ENCODE measurements at places on chromosomes 2 and 18. TPM values are rescaled to one million over a fixed set of nuclear protein-coding genes. Genes with fewer than 3 reads are reported as not detected.

DNA sequence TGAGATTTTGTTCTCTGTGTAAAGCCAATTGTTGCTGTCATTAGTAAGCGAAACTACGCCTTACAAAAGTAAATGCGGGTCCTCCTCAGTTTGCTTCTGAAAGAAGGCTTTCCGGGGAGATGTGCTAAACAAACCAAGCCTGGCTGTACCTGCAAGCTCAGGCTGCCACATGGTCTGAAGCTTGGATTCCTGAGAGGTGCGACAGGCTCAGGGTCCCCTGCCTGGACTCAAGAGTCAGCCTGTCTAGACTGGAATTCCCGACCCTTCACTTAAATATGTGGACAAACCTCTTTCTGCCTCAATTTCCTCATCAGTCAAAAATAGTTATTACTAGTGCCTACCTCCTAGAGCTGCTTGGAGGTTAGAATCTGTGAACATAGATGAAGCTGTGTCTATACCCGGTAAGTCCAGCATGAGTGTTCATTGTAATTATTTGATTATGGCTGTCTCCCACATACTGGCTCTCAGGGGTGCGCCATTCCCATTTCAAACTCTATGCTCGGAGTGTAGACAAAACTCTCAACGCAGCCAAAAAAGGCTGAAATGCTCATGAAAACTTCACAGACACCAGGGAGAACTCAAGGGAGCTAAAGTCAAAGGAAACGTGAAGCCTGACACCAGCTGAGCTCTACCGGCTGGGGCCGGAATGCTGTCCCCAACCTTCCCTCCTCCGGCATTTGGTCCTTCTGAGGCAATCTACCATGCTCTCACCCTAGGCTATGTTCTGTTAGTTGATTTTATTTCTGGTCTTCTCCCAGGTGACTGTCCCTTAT lies 31.4 kb downstream of the SOWAHC start:
- H3K27me3 ChIP-seq, result no peaks in the 10 kb centered on the region
- H3K36me3 ChIP-seq, result no peaks in the 10 kb centered on the region
- H3K4me1 ChIP-seq, result peaks cover 9% of the 10 kb centered on the region
- H3K4me3 ChIP-seq, result no peak overlapping the region
- no peak for DNase-seq

The ANKRD30B gene
- not detected for polyA plus RNA-seq

DNA sequence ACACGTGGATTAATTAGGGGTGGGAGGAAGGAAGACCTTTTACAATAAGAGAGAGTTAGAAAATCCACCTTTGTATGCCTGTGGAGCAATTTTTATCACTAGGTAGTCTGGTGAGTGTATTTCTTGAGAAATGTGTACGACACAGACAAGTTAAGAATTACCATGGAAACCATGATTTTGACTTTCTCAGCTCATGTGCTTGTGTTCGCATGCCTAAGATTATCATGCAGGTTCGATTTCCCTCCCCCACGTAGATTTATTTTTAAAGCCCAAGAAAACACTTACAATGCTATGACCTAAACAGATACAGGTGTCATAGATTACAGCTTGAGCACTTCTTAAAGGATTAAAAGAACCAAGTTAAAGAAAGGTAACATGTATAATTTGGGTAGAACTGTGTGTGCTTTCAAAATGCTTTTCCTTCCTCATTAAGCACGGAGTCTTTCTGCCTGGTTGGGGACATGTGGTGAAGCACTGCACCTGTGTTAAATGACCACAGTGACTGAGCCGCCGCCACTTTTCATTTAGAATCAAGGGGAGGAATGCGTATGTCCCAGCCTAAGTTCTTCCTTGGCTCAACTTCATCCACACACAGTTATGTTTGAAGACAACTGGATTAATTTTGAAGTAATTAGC lies 16.6 kb downstream of the SERTAD2 start:
- DNase-seq, result no peak
- H3K36me3 ChIP-seq, result no peaks in the 10 kb centered on the region
- no peak overlapping the region for H3K27ac ChIP-seq
- H3K4me3 ChIP-seq, result no peak overlapping the region

The IMPA2 gene
- polyA plus RNA-seq, result 34.9 TPM

The GPBAR1 gene
- polyA plus RNA-seq, result 1.00 TPM

The BUB1 gene
- 0.11 TPM for polyA plus RNA-seq

DNA sequence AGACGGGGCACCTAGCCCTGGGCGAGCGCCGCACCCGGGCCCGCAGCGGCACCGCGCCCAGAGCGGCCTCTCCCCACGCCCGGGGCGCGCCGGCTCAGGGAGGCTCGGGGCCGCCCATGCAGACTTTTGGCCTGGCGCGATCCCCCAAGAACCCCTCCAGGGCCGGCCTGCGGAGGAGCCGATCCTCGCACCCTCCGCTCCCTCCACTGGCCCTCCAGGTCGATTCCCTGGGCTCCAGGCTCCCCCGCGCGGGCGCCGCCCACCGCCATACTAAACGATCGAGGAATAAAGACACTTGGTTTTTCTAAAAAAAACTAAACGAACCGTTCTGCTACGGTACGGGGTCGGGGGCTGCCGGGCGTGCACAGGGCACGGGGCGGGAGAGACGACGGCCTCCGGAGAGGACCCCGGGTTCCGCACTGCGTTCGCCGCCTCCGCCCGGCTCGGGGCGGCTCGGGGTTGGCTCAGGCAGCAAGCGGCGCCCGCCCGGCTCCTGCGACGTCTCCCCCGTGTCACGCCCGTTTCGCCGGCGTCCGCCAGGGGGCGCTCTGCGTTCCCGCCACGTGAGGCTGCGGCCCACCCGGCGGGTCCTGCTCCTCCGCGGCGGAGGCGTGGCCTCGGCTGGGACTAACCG lies 365 bp upstream of the KHK start:
- DNase-seq, result peak; percentile 96
- H3K36me3 ChIP-seq, result peaks cover 2% of the 10 kb centered on the region
- H3K27ac ChIP-seq, result peak overlapping the region; percentile 88
- no peaks in the 10 kb centered on the region for H3K27me3 ChIP-seq
- H3K4me3 ChIP-seq, result peak overlapping the region; percentile 79
- peaks cover 34% of the 10 kb centered on the region for H3K4me1 ChIP-seq

DNA sequence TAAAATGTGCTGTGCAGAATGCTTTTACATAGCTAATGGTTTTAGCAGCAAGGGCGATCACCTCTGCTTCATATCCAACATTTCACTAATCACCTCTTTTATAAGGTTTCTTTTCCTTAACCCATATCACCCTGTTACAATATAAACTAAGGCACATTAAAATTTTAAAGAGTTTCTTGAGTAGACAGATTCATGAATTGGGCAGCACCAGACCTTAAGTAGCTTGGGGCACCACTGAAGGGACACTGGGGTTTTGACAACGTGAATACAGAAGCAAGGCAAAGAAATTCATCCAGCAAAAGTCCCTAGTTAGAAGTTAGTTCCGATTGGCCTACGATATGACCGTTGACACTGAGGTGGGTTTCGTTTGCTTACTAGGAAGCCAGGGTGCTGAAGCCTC lies 44.0 kb upstream of the RALBP1 start:
- DNase-seq, result no peak
- no peak overlapping the region for H3K4me3 ChIP-seq
- H3K4me1 ChIP-seq, result no peaks in the 10 kb centered on the region

DNA sequence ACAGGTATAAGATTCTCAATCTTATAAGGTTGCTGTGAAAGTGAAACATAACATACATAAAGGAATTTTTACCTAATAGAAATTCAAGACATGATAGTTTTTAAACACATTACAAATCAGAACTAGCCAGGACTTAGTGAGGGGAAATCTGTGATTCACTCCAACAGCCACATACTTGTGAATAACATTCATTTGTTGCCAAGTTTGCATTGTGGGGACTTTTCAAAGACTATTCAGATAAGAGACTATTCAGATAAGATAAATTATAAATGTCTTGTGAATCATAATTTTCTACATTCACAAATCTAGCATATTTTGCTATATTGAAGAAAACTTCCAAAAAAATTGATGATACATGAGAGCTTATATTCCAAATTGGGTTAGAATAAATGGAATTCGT lies 345.3 kb upstream of the CDH20 start:
- H3K4me3 ChIP-seq, result no peak overlapping the region
- DNase-seq, result no peak
- no peak overlapping the region for H3K27ac ChIP-seq
- no peaks in the 10 kb centered on the region for H3K36me3 ChIP-seq
- H3K27me3 ChIP-seq, result no peaks in the 10 kb centered on the region

GRCh38 chr18:56167366-56167765 lies 471.0 kb downstream of the TXNL1 start:
- no peak overlapping the region for H3K27ac ChIP-seq
- DNase-seq, result no peak
- H3K36me3 ChIP-seq, result no peaks in the 10 kb centered on the region
- H3K4me3 ChIP-seq, result no peak overlapping the region
- peaks cover 12% of the 10 kb centered on the region for H3K4me1 ChIP-seq
- no peaks in the 10 kb centered on the region for H3K27me3 ChIP-seq

The SLC23A3 gene
- 0.17 TPM for polyA plus RNA-seq

The SP5 gene
- polyA plus RNA-seq, result 0.08 TPM

GRCh38 chr2:215717501-215718381 lies 281.9 kb upstream of the FN1 start:
- H3K27ac ChIP-seq, result peak overlapping the region; percentile 64
- no peaks in the 10 kb centered on the region for H3K27me3 ChIP-seq
- no peak for DNase-seq
- no peaks in the 10 kb centered on the region for H3K36me3 ChIP-seq

The C2orf80 gene
- polyA plus RNA-seq, result not detected

DNA sequence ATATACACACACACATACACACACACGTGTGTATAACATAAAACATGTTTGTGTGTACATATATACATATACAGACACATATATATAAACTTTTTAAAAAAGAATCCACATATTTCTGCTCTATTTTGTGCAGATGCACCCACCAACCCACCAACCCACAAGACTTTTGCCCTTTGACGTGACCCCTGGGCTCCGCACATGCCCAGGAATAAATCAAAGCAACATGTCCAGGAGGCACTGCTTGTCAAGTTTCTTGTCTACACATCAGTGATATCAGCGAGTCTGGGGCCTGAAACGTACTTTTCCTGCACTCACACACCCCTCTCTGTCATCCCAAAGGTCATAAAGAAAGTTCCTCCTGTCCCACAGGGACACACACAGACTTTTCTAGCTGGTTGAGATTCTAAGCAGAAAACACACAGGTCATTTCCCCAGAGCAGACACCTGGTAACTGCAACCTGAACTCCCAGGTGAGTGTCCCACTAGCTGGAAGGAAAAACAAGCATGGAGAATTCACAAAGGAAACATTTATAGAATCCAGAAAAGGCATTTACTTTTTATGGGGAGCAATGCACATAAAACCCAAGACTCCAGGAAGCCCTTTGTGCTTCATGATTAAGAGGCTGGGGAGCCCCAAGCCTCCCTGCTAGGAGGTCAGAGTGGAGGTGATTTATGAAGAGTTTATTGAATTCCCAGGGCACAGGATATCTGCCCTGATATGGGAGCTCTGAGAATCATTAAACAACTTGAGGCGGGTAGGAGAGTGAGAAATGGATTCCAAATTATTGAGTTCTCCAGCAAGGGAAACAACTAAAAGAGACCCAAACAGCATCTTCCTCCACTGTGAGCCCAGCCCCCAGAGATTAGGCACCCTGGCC lies 211.6 kb downstream of the MGAT5 start:
- no peaks in the 10 kb centered on the region for H3K4me1 ChIP-seq
- no peak overlapping the region for H3K27ac ChIP-seq
- H3K27me3 ChIP-seq, result no peaks in the 10 kb centered on the region
- no peaks in the 10 kb centered on the region for H3K36me3 ChIP-seq

DNA sequence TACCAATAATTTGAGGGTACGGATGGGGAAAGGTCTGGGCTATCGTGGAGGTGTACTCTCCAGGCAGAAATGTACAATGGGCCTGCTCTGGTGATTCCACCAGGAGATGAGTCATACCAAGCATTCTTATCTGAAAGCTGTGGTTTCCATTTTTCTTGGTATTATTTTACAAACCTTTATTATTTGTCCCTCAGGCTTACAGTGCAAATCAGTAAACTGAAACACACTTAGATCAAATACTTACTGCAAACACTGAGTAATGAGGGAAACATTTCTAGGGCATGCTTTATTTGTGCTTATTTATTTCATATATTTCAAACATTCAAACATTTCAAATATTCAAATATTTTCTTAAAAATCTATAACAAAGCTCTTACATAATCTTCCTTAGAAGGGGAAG lies 319.8 kb downstream of the RND3 start:
- H3K4me1 ChIP-seq, result no peaks in the 10 kb centered on the region
- H3K27me3 ChIP-seq, result no peaks in the 10 kb centered on the region
- H3K27ac ChIP-seq, result no peak overlapping the region
- no peak for DNase-seq
- H3K4me3 ChIP-seq, result no peak overlapping the region
- no peaks in the 10 kb centered on the region for H3K36me3 ChIP-seq

GRCh38 chr2:32222966-32223365 lies 41.7 kb downstream of the NLRC4 start:
- H3K27me3 ChIP-seq, result no peaks in the 10 kb centered on the region
- DNase-seq, result no peak
- no peaks in the 10 kb centered on the region for H3K4me1 ChIP-seq
- H3K36me3 ChIP-seq, result peaks cover 8% of the 10 kb centered on the region

GRCh38 chr2:179107737-179108136 lies 57.8 kb upstream of the CCDC141 start:
- peaks cover 32% of the 10 kb centered on the region for H3K36me3 ChIP-seq
- no peak overlapping the region for H3K4me3 ChIP-seq
- H3K4me1 ChIP-seq, result no peaks in the 10 kb centered on the region

DNA sequence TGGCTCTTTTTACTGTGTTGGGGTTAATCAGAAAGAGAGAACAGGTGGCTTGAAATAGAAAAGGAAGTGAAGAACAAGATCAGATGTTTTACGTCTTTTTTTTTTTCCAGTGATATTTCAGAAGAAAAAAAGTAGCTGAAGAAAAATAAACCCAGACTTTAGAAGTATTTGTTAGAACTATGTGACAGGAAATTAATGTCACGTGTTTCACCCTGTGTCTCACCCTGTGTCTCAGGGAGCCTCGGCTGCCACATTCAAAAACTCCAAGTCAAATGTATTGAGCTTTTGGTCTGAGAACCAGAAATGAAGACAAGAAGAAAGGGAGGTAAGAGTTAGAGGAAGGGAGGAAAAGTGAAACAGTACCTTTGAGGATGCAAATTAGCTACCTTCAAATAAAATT lies 38.0 kb downstream of the AKAIN1 start:
- no peaks in the 10 kb centered on the region for H3K27me3 ChIP-seq
- no peak overlapping the region for H3K4me3 ChIP-seq
- no peaks in the 10 kb centered on the region for H3K36me3 ChIP-seq
- no peak overlapping the region for H3K27ac ChIP-seq

DNA sequence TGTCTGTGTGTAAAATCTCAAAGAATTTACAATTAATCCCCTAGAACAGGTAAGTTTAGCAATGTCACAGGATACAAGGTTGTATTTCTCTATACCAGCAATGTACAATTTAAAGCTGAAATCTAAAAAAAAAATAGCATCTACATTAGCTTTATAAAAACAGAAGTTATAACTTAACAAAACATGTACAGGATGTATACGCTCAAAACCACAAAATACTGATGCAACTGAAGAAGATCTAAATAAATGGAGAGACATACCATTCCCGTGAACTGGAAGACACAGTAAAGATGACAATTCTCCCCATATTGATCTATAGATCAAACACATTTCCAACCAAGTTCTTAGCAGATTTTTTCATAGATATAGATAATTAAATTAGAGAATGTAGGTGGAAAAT lies 17.5 kb upstream of the RANBP2 start:
- H3K27ac ChIP-seq, result no peak overlapping the region
- H3K36me3 ChIP-seq, result no peaks in the 10 kb centered on the region
- no peak for DNase-seq
- H3K4me3 ChIP-seq, result no peak overlapping the region
- H3K27me3 ChIP-seq, result no peaks in the 10 kb centered on the region

- H3K36me3 ChIP-seq, result no peaks in the 10 kb centered on the region
- H3K4me3 ChIP-seq, result no peak overlapping the region
- no peak for DNase-seq
- H3K4me1 ChIP-seq, result no peaks in the 10 kb centered on the region
- H3K27ac ChIP-seq, result no peak overlapping the region
- H3K27me3 ChIP-seq, result no peaks in the 10 kb centered on the region
These were observed 799.6 kb upstream of the HS6ST1 start for GRCh38 chr2:129118296-129118695.

The TLX2 gene
- polyA plus RNA-seq, result not detected

Data from heart left ventricle (tissue), 16 donors.